ENCODE measurements at places on chromosomes 4 and X. TPM values are rescaled to one million over a fixed set of nuclear protein-coding genes. Genes with fewer than 3 reads are reported as not detected.

Gene HSD17B13
- 76.4 TPM for total RNA-seq

Gene GPR34
- total RNA-seq: 2.2 TPM

DNA sequence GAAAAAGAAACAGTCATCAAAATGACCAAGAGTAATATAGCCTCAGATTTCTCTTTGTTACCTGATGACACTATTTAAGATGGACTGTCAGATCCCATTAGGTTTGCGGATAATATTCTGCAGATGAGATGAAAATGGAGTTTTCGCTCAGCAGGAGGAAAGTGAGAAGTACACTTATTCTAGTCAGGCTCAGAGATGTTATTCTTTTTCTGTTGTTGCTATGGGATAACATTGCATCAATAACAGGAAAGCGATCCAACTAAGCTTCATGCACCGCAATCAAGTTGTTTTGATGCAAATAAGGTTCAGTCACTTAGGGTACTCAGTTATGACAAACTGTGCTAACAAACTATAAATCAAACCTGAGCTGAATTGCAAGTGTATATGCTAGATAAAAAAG, 415.0 kb downstream of the CCSER1 start:
- no peak for DNase-seq

GRCh38 chr4:56611501-56611900, 69.6 kb downstream of the HOPX start:
- no peak for DNase-seq

DNA sequence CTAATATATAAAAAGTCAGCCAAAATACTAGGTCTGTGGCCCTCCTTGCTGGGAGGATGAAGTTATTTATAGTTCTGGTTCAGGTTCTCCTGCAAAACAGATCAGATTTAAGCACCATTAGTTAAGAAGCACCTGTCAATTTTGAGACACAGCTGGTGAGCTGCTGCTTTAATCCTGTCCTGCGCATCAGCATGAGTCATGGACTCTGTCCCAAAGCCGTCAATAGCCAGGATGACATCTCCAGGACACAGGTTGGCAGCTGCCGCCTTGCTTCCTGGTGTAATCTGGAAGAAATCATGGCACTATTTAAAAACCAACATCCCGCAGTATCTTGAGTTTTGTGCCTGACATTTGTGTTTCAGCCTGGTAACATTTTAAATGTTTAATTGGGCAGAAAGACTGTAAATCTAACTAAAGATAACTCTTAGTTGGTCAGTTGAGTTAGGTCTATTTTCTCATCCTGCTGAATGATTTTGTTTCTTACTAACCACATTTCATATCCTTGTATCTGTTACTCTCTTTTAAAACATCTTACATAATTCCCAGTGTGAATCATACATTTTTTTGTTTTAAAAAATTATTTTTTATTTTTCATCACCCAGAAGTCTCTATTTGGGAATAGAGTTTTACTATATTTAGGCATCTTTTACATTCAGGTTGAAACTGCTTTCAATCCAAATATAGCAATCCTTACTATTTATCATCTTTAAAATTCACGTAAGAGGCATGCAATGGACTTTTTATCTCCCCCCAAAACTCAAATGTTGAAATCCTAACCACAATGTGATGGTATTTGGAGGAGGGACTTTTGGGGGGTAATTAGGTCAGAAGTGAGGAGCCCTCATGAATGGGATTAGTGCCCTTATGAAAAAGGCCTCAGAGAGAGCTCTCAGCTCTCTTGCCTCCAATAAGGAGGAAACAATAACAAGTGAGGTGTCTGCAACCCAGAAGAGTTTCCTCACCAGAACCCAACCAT, 10.1 kb downstream of the PDLIM3 start:
- no peak for DNase-seq
